ENCODE measurements at places on chromosomes 13 and 19.

DNA sequence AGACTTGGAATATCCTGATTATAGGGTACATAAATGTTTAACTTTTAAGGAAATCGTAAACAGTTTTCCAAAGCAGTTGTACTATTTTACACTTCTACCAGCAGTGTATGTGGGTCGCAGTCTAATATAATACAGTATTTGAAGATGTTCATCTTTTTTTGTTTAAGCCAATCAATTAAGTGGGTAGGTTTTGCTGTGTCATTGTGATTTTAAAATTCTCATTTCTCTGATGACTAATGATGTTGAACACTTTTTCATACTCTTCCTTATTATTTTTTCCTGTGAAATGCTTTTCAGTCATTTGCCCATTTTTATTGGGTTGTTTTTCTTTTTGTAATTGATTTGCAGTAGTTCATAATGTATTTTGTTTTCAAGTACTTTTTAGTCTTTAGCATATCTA lies 2689.7 kb downstream of the PCDH9 start:
- DNase-seq: no peak

DNA sequence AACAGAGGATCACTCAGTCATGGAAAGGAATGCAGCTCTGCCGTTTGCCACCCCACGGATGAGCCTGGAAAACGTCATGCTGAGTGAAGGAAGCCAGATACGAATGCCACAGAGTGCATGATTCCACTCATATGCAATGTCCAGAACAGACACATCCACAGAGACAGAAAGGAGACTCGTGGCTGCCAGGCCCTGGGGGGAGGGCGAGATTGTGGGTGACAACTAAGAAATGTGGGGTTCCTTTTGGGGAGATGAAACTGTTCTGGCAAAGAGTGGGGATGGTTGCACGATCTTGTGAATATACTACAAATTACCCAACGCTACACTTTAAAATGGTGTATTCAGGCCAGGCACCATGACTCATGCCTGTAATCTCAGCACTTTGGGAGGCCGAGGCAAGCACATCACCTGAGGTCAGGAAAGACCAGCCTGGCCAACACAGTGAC lies 27.2 kb upstream of the NAPA start:
- DNase-seq: no peak

- no peak for DNase-seq
These were observed 8.6 kb downstream of the CYTH2 start for GRCh38 chr19:48477698-48478338.

DNA sequence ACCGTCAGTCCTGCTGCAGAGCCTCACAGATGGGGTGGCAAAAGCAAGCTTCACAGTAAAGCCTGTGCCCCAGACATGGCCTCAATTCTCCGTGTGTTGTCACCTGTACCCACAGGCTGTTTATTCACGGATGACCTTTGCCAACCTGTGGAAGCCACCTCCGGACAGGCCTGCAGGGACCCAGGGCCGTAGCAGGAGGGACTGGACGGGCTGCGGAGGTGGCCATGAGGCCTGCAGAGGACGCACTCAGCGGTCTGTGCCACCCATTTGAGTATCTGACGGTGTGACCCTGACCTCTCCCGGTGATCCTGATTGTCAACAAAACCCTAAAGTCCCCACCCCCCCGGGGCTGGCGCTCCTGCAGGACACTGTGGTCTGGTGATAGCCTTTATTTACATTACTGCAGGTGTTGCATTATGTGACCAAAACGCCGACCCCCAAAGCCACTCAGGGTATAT lies 7.8 kb upstream of the KLF16 start:
- DNase-seq: no peak

DNA sequence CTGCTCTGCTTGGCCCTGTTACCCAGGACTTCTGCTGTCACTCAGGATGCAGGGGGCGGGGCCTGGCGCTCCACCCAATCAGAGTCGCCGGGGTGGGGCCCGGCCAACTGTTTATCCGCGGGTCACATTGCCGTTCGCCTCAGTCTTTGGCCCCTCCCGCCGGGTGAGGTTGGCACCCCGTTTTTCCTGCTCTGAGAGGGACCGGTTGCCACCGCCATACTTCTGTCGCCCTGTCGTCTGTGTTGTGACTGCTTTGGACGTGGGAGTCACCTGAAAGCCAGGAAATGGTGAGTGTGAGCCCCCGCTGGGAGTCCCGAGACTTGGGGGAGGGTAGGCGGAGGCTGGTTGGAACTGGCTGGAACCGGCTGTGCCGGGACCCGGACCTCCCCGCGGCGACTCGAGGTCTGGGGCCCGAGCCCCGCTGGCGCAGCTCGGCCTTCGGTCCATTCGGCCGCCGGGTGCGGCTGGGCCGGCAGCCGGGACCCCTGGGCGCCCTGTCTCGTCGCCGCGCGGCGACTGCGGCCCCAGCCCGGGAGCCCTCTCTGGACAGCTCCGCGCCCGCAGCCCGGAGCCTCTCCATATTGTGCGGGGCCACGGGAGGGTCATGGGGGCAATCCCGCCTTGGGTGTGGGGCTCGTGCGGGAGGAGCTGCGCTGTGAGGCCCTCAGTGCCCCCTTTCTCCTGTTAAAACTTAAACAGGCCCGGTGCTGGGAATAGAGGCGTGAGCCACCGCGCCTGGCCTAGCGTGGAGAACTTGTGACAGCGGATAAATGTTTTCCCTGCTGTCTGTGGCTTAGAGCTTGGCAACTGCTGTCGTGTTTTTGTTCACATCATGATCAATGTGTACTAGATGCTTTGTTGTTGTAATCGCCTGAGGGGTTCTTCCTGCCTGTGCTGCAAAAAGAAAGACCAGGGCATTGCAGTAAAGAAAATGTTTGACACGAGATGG lies at the start of gene ZNF844:
Gene ZNF844 (plus strand): TSS at position 142 of the 949 bp plus-strand sequence. CDS start 143 bp downstream, at position 285.
- DNase-seq: peak; percentile 100

All from OCI-M1 (cell line).